ENCODE measurements at places on chromosomes 5 and 9.

DNA sequence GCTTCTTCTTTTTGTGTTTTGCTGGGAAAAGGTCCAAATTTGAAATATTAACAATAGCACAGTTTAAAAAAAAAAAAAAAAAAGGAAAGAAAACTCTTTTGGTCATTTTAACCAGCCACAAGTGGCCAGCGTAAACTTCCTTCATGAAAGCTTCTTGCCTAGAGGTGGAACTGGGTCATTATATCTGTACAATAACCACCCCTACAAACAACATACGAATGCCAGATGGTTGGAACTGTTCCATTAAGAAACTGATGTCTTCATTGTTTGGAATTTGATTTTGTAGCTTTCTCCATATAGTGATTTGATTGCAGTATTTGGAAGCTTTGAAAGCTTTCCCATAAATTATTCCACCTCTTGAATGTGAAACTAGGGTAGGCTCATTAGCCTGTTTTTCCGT is 18.3 kb upstream of the LPAR1 start:
- no peak for DNase-seq

- no peak for DNase-seq
Observed at GRCh38 chr5:144547098-144547499, 376.4 kb downstream of the KCTD16 start.

DNA sequence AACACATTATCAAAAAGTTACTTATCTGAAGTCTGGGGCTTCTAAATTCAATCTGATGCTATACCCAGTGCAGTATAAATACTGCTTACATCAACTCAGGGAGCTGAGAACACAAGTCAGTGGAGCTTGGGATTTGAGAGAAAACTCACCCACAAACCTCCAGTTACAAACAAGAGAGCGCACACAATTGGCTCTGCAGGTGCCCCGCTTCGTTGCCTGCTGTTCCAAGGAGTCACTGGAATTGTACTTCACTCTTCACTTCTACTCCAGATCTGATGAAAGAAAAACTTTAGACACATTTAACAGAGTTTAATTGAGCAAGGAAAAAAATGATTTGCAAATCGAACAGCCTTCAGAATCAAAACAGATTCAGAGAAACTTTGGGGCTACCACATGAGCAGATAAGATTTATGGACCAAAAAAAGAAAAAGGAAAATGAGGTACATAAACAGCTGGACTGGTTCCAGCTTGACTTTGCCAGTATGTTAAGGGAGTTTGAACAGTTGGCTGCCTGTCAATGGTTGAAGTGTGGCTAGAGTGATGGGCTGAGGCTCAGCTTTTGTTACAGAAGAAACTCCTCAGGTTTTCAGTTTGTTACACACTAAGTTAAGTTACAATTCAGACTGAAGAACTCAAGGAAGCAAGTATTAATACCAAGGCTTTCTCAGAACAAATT is 156.6 kb downstream of the AOPEP start:
- DNase-seq = no peak

GRCh38 chr9:120402741-120403542 is 177.0 kb downstream of the CDK5RAP2 start:
- DNase-seq = peak; percentile 98

DNA sequence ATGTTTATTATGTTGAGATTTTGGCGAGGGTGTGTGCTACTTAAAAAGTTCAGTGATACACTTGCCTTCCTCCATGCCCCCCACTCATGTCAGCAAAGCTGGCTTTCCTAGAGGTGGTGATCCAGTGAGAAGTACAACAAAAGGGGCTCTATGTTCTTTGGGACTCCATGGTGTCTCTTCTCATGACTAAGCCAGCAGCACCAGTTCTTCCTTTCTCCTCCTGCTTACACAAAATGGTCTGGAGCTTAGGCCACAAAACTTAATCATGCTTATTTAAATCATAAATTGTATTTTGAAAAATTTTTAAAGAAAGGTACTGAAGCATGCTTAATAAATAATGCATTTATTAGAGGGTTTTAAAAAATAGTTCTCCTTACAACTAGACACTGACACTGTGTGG is 22.4 kb downstream of the MOCS2 start:
- DNase-seq = no peak

DNA sequence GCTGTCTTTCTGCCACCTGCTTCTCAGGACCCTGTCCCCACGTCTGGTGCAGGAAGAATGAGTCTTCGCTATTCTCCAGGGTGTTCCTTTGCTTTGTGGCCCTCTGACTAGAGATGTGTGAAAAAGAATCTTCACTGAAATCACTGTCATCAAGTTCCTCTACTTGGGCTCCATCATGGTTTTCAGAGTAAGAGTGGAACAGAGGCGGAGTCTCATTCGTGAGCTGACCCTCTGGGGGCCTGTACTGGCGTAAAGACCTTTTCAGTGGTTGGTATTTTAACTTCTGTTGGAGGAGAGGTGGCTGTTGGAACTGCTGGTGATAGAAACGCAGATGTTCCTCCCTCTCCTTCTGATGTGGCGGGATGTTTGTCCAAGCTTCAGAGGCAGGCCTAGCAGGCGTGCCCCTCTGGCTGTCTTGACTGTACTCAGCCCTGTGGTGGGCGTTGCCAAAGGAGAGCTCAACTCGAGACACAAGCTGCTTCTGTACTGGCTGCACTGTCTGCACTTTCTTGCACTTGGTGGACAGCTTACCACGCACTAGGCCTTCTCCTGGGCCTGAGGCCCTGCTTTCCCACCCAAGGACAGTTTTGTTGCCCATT is 72.0 kb downstream of the KIF24 start:
- no peak for DNase-seq

GRCh38 chr5:152051499-152052454 is 127.1 kb upstream of the GLRA1 start:
- no peak for DNase-seq

All from brain microvascular endothelial cell (primary cell).